ENCODE measurements at places on chromosomes 4 and X. TPM values are rescaled to one million over a fixed set of nuclear protein-coding genes. Genes with fewer than 3 reads are reported as not detected.

TDO2 gene
- total RNA-seq = 0.13 TPM

ZCCHC18 gene
- 2.6 TPM for total RNA-seq

FAT1 gene
- total RNA-seq = 172 TPM

- no peaks in the 10 kb centered on the region for H3K27me3 ChIP-seq
- no peak for DNase-seq
- 0 out of 2 replicates have a peak, but pooled peaks cover 2% of the 10 kb centered on the region for H3K36me3 ChIP-seq
- no peak overlapping the region for H3K27ac ChIP-seq
- no peak overlapping the region for H3K4me3 ChIP-seq
- peaks cover 37% of the 10 kb centered on the region for H3K4me1 ChIP-seq
Observed at GRCh38 chr4:40209401-40209800, 12.6 kb downstream of the RHOH start.

EDNRA gene
- total RNA-seq = 2.5 TPM

DNA sequence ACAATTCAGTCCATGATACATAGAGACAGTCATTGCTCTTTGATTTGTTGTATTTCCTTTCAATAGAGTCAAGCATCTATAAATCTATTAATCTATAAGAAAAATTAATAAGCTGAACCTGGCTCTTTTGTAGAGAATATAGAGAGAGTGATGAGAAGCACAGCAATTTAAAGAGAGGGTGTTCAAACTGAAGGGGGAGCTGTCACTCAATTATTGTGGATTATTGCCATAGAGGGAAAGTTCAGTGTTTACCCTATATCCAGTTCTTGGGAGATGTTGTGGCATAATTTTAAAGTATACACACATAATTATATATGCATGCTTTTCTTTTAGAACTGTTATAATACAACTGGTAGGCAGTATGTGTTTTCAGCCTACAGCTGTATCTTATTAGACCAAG is 1469.0 kb upstream of the PABPC4L start:
- no peaks in the 10 kb centered on the region for H3K27me3 ChIP-seq
- H3K27ac ChIP-seq = no peak overlapping the region
- no peaks in the 10 kb centered on the region for H3K4me1 ChIP-seq
- H3K36me3 ChIP-seq = no peaks in the 10 kb centered on the region

- no peak for DNase-seq
- no peaks in the 10 kb centered on the region for H3K36me3 ChIP-seq
- no peaks in the 10 kb centered on the region for H3K27me3 ChIP-seq
- no peak overlapping the region for H3K27ac ChIP-seq
- peak overlapping the region; percentile 43 for H3K4me3 ChIP-seq
- peaks cover 45% of the 10 kb centered on the region for H3K4me1 ChIP-seq
Observed at GRCh38 chrX:100609591-100609990, 24.9 kb downstream of the TNMD start.

DNA sequence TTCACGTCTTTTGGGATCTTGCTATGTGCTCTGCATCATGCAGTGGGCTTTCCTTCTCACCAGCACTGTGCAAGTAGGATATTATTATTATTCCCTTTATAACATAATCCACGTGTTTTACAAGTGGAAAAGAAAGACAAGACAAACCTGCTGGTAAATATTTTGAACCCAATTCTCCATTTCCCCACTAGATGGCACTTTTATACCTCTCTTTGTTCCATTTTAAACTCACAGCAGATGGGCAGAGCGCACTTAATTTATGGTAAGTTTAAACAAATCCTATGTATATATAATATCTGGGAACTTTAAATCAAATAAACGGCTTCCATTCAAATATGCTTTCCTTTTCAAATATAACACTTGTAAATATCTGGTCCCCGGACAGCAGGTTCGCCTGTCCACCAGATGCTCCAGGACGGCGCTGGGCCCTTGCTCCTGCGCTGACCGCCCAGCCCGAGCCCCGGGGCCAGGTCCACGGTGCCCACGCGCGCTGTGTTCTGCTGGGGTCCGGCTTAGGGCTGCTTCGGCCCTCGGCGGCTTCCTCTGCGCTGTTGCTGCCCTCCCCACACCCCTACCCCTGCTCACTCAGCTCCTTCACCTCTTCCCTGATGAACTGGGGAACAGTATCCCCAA is 31.1 kb downstream of the F11 start:
- no peak overlapping the region for H3K4me3 ChIP-seq
- H3K36me3 ChIP-seq = no peaks in the 10 kb centered on the region
- peaks cover 5% of the 10 kb centered on the region for H3K27me3 ChIP-seq
- H3K27ac ChIP-seq = no peak overlapping the region

ZFP92 gene
- total RNA-seq = 0.23 TPM

- peaks cover 2% of the 10 kb centered on the region for H3K4me1 ChIP-seq
- H3K4me3 ChIP-seq = no peak overlapping the region
- DNase-seq = no peak
- H3K27me3 ChIP-seq = no peaks in the 10 kb centered on the region
- peaks cover 14% of the 10 kb centered on the region for H3K36me3 ChIP-seq
Observed at GRCh38 chr4:182649698-182650477, 267.3 kb downstream of the DCTD start.

SEL1L3 gene
- 35.1 TPM for total RNA-seq

- H3K4me3 ChIP-seq = no peak overlapping the region
- peaks cover 2% of the 10 kb centered on the region for H3K4me1 ChIP-seq
- no peak overlapping the region for H3K27ac ChIP-seq
- no peak for DNase-seq
Observed at GRCh38 chr4:99612281-99612680, 37.7 kb downstream of the MTTP start.

DNA sequence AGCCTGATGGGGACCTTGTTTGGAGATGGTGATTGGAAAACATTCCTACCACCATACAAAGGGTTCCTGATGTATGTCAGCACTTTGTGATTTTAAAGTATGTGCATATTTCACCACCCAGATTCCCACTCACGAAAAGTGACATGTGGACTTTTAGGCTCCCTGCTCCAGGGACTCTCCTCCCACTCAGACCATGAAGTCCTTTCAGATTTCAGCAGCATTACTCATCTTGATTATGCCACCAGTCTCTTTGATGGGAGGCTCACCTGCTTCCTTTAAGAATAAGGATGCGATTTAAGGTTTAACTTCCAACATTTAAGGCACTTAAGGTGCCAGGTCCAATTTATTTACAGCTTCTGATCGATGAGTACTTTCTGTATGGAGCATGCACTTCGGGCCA is 204.4 kb downstream of the PPARGC1A start:
- H3K4me1 ChIP-seq = peaks cover 23% of the 10 kb centered on the region
- H3K36me3 ChIP-seq = peaks cover 36% of the 10 kb centered on the region
- H3K4me3 ChIP-seq = no peak overlapping the region
- no peak for DNase-seq
- H3K27ac ChIP-seq = no peak overlapping the region
- H3K27me3 ChIP-seq = no peaks in the 10 kb centered on the region

GRCh38 chr4:42768125-42768748 is 111.3 kb upstream of the ATP8A1 start:
- no peak overlapping the region for H3K4me3 ChIP-seq
- peak; percentile 61 for DNase-seq
- no peaks in the 10 kb centered on the region for H3K27me3 ChIP-seq
- no peak overlapping the region for H3K27ac ChIP-seq

SERPINA7 gene
- not detected for total RNA-seq

TCEAL7 gene
- total RNA-seq = 7.7 TPM

- H3K4me3 ChIP-seq = no peak overlapping the region
- no peaks in the 10 kb centered on the region for H3K27me3 ChIP-seq
- H3K27ac ChIP-seq = no peak overlapping the region
- no peaks in the 10 kb centered on the region for H3K36me3 ChIP-seq
- DNase-seq = no peak
Observed at GRCh38 chr4:183627979-183628588, 30.9 kb downstream of the RWDD4 start.

DNA sequence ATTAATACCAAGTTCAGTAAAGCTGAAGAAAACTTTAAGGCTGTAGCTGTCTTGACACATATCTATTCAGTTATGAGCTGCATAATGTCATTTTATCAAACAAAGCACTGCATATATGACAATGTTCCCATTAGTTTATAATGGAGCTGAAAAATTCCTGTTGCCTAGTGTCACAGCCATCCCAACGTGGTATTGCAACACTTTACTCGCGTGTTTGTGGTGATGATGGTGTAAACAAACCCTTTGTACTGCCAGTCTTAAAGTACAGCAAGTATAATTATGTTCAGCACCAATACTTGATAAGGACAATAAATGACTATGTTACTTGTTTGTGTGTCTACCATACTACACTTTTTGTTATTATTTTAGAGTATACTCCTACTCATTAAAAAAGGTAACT is 1415.6 kb upstream of the PCDH7 start:
- H3K27ac ChIP-seq = no peak overlapping the region
- H3K27me3 ChIP-seq = no peaks in the 10 kb centered on the region
- DNase-seq = no peak
- peaks cover 6% of the 10 kb centered on the region for H3K4me1 ChIP-seq

DNA sequence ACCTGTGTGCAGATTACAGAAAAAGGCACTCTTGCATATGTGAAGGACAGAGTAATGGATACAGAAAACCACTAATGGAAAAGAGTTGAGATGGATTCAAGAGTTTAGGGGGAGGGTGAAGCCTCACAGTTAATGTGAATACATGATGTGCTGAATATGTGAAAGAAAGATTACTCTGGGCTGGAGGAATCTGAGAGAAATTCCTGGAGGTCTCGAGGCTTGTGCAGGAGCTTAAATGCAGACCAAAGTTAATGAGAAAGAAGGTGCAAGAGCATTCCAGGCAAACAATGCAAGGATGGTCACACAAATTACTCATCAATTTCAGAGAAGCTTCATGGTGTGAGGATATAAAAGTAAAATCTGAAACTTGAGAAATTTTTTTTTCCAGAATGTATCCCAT is 768.8 kb downstream of the STPG2 start:
- DNase-seq = no peak
- H3K27me3 ChIP-seq = no peaks in the 10 kb centered on the region
- no peak overlapping the region for H3K4me3 ChIP-seq
- H3K36me3 ChIP-seq = peaks cover 23% of the 10 kb centered on the region
- H3K4me1 ChIP-seq = peaks cover 4% of the 10 kb centered on the region
- H3K27ac ChIP-seq = no peak overlapping the region

GRCh38 chr4:116561768-116562167 is 523.6 kb downstream of the TRAM1L1 start:
- peaks cover 4% of the 10 kb centered on the region for H3K36me3 ChIP-seq
- no peak overlapping the region for H3K27ac ChIP-seq
- DNase-seq = no peak
- H3K4me1 ChIP-seq = no peaks in the 10 kb centered on the region
- no peak overlapping the region for H3K4me3 ChIP-seq

DNA sequence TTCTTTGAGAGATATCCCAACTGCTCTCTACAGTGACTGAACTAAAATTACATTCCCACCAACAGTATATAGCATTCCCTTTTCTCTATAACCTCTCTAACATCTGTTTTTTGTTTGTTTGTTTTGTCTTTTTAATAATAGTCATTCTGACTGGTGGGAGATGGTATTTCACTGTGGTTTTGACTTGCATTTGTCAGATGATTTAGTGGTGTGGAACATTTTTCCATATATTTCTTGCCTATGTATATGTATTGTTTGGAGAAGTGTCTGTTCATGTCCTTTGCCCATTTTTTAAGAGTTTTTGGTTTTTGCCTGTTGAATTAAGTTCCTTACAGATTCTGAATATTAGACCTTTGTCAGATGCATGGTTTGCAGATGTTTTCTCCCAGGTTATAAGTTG is 9.0 kb downstream of the USO1 start:
- no peaks in the 10 kb centered on the region for H3K27me3 ChIP-seq
- no peak overlapping the region for H3K4me3 ChIP-seq
- no peak for DNase-seq
- peaks cover 4% of the 10 kb centered on the region for H3K36me3 ChIP-seq
- H3K4me1 ChIP-seq = peaks cover 13% of the 10 kb centered on the region
- H3K27ac ChIP-seq = peak overlapping the region; percentile 36

DNA sequence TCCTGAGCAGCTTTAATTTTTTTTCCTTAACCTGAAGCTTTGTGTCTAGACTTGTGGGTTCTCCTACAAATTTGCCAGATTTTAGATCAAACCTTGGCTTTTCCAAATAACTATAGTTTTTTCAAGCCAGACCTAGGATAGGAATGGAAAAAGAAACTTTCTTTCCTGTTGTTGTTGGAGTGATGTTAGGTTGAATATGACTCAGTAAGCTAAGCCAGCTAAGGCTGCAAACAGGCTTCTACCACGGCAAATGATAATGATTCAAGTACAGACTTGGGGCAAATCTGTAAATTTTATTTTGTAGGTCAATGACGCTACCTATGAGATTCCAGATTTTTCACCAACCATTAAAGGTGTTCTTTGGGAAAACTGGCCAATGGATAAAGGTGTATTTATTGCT is 45.6 kb downstream of the WDR19 start:
- no peaks in the 10 kb centered on the region for H3K27me3 ChIP-seq
- H3K4me3 ChIP-seq = no peak overlapping the region
- no peaks in the 10 kb centered on the region for H3K4me1 ChIP-seq
- no peak overlapping the region for H3K27ac ChIP-seq
- no peak for DNase-seq

GRCh38 chr4:39394706-39395105 is 12.0 kb upstream of the KLB start:
- H3K27me3 ChIP-seq = no peaks in the 10 kb centered on the region
- H3K4me3 ChIP-seq = no peak overlapping the region
- H3K27ac ChIP-seq = no peak overlapping the region
- H3K36me3 ChIP-seq = no peaks in the 10 kb centered on the region
- H3K4me1 ChIP-seq = no peaks in the 10 kb centered on the region

DNA sequence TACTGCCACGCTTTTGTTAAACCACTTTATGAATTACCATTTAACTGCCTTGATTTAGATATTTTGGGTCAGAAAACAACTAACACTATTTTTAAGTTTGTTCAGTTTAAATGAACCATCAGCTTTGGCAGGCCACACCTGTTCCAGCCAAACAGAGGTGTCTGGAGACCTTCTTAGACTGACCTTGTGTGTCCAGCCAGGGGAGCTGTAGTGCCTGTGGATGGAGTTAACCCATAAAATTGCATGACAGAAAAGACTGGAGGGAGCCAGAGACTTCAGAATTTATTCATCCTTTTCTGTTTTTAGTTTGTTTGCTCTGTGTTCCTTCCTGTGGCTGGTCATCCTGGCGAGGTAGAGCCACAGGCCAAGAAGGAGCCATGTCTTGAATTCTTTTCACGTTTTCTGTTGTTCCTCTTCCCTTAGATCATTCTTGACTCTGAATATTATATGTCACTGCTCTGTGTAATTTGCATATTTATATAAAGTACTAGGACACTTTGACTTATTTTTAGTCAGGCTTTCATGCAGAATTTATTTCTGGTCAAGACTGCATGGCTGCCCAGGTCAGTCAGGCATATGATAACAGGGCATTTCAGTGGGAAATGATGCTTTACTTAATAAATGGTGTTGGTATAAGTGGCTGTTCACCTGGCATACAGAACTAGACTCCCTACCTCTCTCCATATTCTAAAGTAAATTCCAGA is 26.7 kb downstream of the HERC3 start:
- H3K27me3 ChIP-seq = no peaks in the 10 kb centered on the region
- H3K4me3 ChIP-seq = no peak overlapping the region

- no peak overlapping the region for H3K27ac ChIP-seq
- no peaks in the 10 kb centered on the region for H3K4me1 ChIP-seq
- no peaks in the 10 kb centered on the region for H3K27me3 ChIP-seq
- no peaks in the 10 kb centered on the region for H3K36me3 ChIP-seq
- no peak overlapping the region for H3K4me3 ChIP-seq
- DNase-seq = no peak
Observed at GRCh38 chr4:163875327-163875726, 380.8 kb downstream of the TMA16 start.

- H3K4me1 ChIP-seq = peaks cover 35% of the 10 kb centered on the region
- H3K36me3 ChIP-seq = 0 out of 2 replicates have a peak, but pooled peaks cover under 1% of the 10 kb centered on the region
- peaks cover 15% of the 10 kb centered on the region for H3K27me3 ChIP-seq
- peak overlapping the region; percentile 91 for H3K4me3 ChIP-seq
- peak; percentile 52 for DNase-seq
Observed at GRCh38 chrX:23333842-23334520, 668 bp upstream of the PTCHD1 start.

F8A3 gene
- total RNA-seq = 5.5 TPM

Measured in WTC11 (cell line).